Stimulated activated CD8-positive, alpha-beta memory T cell treated with anti-CD3 and anti-CD28 coated beads, Interleukin-4, amount 100 ng/mL, for 1 hour (primary cell): ENCODE measurements at places on chromosomes 3 and 15.

GRCh38 chr3:154889227-154889634, 190.9 kb upstream of the MME start:
- DNase-seq: no peak

DNA sequence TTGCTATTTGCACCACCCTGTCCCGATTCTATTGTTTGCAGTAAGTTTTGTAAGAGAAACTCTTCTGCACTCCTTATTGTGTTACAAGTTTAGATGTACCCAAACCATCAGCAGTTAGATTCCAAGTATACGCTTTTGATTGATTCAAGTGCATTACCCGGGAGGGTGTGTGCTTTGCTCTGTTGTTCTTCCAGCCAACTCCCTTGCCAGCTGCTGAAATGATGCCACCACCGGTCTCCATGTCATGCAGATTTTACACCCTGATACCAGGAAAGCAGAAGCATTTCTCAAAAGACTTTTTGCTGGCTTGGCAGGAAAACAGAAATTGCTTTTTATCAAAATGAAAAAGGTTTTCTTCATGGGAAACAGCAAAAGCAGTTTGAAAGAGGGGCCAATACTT, 1006.6 kb upstream of the CFAP20DC start:
- no peak for DNase-seq

DNA sequence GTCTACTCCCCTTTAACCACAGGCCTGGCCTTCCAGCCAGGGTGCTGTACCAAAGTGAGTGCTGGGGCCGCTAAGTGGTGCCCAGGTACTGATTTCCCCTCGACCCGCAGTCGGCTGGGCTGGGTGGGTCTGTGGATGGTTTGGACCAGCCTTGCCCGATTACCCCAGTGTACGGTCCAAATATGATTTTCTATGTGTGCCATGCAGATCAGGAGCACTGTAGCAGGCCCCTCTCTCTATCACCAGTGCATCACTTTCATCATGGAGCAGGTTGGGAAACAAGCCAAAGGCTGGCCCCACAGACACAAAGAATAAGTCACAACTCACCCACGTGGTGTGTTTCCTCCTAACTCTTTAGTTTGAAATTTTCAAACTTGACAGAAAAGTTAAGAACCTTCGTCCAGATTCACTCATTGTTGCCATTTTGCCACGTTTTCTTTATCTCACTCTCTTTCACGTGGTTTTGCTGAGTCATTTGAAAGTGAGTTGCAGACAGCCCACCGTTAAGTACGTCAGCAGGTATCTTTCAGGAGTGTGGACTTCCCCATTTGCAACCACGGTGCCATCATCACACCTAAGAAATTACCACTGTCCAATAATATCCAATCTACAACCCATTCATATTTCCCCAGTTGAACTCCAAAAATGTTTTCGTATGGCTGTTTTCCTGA, 37.0 kb downstream of the ZNF710 start:
- no peak for DNase-seq

DNA sequence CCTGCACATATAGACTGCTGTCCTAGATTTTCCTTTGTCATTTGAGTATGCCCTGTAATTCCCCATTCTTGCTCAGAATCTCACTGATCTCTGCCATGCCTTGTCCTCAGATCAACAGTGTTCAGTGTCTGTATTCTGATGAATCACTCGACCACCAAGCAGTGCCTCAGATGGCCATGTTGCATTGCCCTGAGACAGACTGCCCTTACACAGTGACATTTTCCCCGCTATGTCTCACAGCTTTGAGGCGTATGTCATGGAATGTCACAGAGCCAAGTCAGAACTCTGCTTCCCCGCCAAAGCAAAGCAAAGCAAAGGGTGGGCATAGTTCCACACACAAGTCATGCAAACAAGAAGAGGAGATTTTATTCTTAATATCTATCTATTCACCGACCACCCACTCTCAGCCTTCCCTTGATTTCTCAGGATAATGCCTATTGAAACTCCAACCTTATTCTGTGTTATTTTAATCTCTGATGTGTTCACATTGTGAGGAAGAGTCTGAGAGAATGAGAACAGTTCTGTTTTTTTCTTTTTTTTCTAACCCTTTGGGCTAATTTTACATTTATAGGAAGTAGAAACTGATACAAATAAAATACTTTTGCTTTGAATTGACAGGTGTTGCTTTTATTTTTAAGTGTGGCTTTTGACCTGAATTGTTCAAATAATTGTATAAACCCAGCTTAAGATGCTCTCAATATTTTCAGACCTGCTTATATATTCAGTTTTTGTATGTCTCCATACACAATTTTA, 16.9 kb upstream of the PSMD6 start:
- no peak for DNase-seq

GRCh38 chr3:170080605-170081004, 42.8 kb downstream of the GPR160 start:
- no peak for DNase-seq
